ENCODE measurements at places on chromosomes 1 and 21. TPM values are rescaled to one million over a fixed set of nuclear protein-coding genes. Genes with fewer than 3 reads are reported as not detected.

DNA sequence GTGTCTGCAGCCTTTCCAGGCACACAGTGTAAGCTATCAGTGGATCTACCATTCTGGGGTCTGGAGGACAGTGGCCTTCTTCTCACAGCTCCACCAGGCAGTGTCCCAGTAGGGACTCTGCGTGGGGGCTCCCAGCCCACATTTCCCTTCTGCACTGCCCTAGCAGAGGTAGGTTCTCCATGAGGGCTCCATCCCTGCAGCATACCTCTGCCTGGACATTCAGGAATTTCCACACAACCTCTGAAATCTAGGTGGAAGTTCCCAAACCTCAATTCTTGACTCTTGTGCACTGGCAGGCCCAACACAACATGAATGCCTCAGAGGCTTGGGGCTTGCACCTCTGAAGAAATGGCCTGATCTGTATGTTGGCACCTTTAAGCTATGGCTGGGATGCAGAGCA is 6.8 kb downstream of the CRYZ start:
- DNase-seq = no peak

GRCh38 chr1:244810221-244810620 is 25.2 kb upstream of the COX20 start:
- no peak for DNase-seq

Gene THEMIS2
- polyA plus RNA-seq = 0.58 TPM

DNA sequence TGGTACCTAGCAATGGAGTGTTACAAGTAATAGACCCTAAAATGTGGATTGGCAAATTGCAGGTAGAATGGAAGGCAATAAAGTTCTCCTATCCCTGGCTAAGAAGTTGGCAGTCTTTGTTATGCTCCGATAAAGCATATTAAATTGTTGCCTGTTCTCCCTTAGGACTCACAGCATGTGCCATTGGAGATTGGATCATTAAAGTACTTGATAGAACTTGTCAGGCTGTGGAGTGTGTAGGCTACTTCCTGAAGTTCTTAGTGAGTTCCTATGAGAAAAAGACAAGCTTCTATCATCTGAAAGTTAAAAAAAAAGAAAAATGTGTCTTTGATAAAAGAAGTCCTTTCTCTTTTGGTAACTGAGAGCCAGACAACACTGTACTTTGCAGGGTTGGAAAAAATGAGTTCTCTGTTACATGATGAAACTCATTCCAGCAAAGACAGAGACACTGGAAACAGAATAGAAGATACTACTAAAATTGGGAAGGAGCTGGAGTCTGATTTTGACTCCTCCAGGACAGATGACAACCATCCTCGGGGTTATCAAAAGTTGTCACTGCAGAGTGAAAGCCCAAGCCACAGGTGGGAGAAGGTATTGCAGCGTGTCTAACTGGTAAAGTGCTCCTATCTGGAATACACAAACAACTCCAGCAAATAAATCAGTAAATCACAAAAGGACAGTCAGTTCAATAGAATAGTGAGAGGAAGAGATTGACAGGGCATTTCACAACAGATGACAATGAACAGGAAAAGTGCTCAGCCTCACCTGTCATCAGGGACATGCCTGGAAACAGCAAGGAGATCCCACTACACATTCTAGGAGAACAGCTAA is 87.5 kb upstream of the WDR26 start:
- DNase-seq = no peak

DNA sequence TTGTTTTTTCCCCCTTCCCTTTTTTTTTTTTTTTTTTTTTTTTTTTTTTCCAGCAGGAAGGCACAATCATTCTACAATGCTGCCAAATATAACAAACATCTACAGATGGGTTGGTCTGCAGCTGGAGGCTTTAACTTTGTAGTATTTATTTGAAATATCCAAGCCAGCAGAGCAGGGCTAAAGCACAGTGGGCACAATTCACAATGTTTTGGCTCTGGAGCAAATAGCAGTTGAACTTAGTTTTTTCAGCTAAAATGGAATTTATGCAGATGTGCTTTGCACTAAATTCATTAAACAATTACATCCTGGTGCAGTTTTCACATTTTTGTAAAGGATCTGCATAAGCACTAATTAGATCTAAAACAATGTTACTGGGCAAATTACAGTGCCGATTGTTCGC is 39.8 kb upstream of the ZBTB18 start:
- no peak for DNase-seq

- no peak for DNase-seq
Observed at GRCh38 chr1:27724961-27725373, 794 bp upstream of the FAM76A start.

DNA sequence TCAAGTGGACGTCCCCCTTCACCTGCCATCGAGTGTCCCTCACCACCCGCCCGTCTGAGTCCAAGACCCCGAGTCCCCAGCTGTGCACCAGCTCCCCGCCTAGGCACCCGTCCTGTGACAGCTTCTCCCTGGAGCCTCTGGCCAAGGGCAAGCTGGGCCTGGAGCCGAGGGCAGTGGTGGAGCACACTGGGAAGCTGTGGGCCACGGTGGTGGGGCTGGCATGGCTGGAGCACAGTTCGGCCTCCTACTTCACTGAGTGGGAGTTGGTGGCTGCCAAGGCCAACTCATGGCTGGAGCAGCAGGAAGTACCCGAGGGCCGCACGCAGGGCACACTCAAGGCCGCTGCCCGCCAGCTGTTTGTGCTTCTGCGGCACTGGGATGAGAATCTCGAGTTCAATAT is 63.2 kb downstream of the VWA5B1 start:
- no peak for DNase-seq

Gene ZNF697
- polyA plus RNA-seq = 2.0 TPM

- DNase-seq = no peak
Observed at GRCh38 chr1:160522622-160523345, at the start of gene SLAMF6. Gene SLAMF6, minus strand, starts transcription at chr1:160523255. Its CDS starts 63 bp downstream, at chr1:160523192.

GRCh38 chr1:162373541-162374260 is 3.0 kb downstream of the SPATA46 start:
- DNase-seq = peak; percentile 27

DNA sequence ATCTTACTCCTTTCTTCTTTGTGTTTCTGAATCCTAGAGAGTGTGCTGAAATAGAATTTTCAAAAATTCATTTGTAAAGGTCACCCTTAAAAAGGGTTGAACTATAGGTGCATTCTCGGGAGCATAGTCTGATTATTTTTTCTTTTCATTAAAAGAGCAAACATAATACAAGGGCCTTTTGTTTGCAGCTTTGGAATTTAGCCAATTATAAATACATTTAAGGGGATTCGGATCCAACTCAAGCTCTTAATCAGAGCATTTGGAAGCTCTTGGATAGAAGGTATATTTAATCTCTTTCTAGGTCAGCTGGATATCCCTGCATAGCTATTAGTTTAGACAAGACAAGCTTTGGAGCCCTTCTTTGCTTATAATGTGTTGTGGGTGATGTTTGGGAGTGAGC is 321.7 kb downstream of the HHAT start:
- no peak for DNase-seq

All from A549 (cell line).